Fibroblast of skin of left quadriceps (primary cell): ENCODE measurements at places on chromosomes 3 and 15.

DNA sequence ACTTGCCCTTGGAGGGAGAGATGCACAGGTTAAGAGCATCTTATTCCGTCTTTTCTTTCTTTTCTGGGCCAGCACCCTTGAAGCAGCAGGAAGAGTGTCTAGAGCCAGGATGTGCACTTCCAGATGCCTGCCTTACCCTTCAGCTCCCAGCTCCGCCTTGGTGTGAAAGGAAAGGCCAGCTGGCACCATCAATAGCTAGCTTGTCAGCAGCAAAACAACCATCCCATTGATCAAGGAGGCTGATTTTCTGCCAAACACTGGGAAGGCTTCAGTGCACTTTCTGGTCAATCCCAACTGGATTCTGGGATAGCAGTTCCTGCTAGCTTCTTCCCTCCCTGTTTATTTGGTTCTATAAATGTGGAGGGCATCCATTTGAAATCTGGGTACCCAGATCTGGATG, 110.9 kb upstream of the GALNT15 start:
- DNase-seq = no peak

- no peak for DNase-seq
Measured at GRCh38 chr3:155248531-155249187, 44.8 kb downstream of the STRIT1 start.

DNA sequence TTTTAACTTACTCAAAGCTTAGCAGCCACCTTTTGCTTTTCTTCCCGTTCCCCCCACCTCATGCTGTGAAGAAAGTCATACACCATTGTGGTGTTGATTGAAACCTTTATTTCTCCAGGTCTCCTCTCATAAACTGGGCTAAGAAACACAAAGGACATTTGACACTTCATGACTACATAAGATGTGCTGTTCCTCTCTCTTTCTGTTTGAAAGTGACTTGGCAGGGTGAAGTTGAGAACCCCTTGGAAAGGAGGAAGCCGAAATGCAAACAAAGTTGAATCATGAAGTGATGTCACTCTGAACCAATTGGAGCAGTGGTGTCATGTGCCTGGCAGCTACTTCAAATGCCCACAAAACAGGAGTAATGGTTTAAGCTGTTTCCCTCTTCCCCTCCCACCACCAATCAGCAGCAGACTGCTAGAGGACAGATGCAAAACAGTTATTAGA, 174.7 kb downstream of the IGF1R start:
- DNase-seq = peak; percentile 65

DNA sequence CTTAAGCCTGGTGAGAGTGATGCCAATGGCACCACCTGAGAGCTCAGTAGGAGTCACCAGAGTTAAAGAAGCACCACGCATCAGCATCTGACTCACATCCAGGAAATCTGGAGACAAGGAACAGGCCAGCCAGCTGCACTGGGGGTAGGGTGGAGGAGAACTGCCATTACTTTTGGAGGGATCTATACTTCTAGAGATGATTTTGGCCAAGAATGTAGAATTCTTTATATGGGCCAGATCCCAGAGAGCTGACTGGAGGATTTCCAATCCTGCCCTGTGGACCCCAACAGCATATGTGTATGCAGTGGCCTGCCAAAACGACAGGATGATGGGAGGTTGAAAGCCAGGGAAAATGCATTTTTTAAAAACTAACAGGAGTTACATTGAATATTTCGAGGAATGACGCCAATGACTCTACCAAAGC, 29.8 kb downstream of the CCR3 start:
- no peak for DNase-seq

DNA sequence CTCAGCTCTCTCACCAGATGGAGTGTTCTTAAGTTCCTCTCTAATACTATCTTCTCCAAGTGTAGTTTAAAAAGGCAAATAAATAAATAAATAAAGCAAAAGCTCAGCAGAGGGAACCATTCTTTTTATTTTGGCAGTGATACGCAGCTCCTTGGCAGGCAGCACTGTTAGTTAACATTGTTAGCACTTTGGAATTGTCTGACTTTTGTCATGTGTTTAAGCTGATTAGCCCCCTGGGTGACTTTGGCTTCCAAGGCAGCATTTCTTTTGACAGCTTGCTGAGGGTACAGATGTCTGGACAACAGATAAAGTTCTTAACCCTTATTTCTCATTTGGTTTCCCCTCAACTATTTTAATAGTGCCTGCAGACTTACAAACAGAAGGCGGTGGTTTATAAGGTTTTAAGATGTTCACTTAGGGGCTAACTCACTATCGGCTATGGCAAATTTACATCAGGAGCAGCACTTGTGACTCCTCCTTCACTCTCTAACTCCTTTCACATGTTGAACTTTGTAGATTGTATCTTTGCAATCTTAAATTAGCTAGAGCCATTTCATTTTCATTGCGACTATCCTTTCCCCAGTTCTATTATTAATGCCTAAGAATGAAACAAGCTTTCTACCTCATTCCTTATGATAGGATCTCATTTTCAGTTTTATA, 213.4 kb downstream of the ZBBX start:
- DNase-seq = no peak

- peak; percentile 83 for DNase-seq
Measured at GRCh38 chr15:63013052-63013808, 29.3 kb upstream of the TPM1 start.

DNA sequence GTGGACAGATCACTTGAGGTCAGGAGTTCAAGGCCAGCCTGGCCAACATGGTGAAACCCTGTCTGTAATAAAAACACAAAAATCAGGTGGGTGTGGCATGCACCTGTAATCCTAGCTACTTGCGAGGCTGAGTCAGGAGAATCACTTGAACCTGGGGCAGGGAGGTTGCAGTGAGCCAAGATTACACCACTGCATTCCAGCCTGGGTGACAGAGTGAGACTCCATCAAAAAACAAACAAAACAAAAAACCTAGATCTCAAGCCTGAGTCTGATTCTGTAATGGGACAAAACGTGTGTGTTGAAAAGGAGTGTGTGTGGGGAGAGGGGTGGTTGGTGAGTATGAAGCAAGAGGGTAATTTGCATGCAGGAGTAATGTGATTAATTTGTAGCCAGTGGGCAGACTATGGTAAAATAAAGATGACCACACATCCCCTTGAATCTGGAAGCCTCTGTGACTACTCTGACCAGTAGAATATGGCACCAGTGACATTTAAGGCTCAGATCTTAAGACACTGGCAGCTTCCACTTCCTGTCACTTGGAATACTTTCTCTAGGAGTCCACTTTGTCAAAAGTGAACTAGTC, 18.4 kb upstream of the OPA1 start:
- DNase-seq = no peak

GRCh38 chr3:8734137-8734878, 706 bp downstream of the CAV3 start:
- no peak for DNase-seq

GRCh38 chr15:82804575-82804949, 1.3 kb downstream of the FSD2 start:
- no peak for DNase-seq

DNA sequence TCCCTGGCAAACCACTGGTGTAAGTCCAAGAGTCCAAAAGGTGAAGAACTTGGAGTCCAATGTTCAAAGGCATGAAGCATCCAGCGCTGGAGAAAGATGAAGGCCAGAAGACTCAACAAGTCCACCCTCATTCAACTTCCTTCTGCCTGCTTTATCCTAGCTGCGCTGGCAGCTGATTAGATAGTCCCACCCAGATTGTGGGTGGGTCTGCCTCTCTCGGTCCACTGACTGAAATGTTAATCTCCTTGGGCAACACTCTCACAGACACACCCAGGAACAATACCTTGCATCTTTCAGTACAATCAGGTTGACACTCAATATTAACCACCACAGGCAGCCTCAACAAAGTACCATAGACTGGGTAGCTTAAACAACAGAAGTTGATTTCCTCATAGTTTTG, 245.9 kb upstream of the IGF1R start:
- DNase-seq = no peak

DNA sequence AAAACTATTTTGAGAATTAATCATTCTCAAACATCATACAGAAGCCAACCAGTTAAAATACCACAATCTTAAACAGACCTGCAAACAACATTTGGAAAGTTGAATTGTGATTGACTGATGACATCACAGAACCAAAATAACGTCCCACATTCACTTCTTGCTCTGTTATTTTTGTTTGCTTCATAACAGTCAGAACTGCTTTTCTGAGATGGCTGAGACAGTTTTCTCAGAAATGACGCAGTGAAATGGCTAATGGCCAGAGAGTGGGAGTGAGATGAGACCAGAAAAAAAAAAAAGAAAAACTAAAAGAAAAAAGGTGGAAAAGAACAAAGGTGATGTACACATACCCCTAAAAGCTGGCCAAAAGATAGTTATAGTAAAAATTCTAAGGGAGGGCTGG, 1061.2 kb downstream of the FHIT start:
- no peak for DNase-seq

- no peak for DNase-seq
Measured at GRCh38 chr3:11551036-11551435, 92.7 kb downstream of the VGLL4 start.

GRCh38 chr15:66826507-66826906, 124.5 kb downstream of the SMAD6 start:
- DNase-seq = no peak

DNA sequence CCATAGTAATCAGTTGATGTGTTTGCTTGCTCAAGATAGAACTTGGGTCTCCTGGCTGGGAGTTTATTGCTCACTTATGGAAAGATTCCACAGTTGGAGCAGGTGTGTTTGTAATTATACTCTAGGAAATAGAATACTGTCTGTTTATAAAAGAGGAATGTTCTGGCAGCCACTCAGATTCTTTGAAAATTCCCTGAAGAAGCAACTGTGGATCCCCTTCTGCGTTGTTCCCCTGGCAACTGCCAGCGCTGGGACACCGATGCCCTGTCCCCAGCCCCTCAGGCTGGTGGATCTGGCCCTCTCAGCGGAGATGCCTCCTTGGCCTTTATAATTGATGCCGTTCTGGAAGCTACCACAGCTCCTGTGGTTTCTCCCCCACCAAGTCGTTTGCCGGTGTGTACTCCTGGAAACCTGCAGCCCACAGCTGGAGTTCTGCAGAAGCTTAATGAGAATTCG, 225.9 kb downstream of the ITPR1 start:
- peak; percentile 62 for DNase-seq

- DNase-seq = no peak
Measured at GRCh38 chr3:160052385-160053047, 63.9 kb downstream of the IL12A start.

DNA sequence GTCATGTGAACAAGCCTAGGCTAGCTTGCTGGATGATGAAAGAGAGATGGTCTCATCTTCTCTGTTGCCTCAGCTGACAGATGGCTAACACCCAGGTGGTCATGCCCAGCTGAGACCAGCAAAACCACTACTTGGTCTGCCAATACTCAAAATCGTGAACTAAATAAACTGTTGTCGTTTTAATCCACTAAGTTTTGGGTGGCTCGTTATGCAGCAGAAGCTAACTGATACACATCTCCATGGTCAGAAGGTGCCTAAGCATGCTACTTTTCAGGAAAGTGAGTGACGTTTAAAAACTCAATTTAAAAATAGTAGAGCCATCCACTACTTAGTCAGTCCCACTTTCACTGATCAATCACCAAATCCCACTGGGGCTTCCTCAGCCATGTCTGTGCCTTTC, 52.8 kb downstream of the CCR4 start:
- DNase-seq = no peak

- no peak for DNase-seq
Measured at GRCh38 chr3:59535791-59536221, 486.0 kb upstream of the CFAP20DC start.

- DNase-seq = no peak
Measured at GRCh38 chr3:151869181-151869580, 4.3 kb upstream of the SUCNR1 start.

- no peak for DNase-seq
Measured at GRCh38 chr3:172132159-172132586, 92.8 kb downstream of the FNDC3B start.

GRCh38 chr3:151135541-151136337, 50.3 kb downstream of the MED12L start:
- no peak for DNase-seq

- DNase-seq = no peak
Measured at GRCh38 chr3:69197922-69198530, 75.6 kb upstream of the LMOD3 start.

- no peak for DNase-seq
Measured at GRCh38 chr15:68819495-68820294, 1.0 kb downstream of the ANP32A start.

- DNase-seq = no peak
Measured at GRCh38 chr3:58179235-58180098, 31.3 kb downstream of the DNASE1L3 start.

DNA sequence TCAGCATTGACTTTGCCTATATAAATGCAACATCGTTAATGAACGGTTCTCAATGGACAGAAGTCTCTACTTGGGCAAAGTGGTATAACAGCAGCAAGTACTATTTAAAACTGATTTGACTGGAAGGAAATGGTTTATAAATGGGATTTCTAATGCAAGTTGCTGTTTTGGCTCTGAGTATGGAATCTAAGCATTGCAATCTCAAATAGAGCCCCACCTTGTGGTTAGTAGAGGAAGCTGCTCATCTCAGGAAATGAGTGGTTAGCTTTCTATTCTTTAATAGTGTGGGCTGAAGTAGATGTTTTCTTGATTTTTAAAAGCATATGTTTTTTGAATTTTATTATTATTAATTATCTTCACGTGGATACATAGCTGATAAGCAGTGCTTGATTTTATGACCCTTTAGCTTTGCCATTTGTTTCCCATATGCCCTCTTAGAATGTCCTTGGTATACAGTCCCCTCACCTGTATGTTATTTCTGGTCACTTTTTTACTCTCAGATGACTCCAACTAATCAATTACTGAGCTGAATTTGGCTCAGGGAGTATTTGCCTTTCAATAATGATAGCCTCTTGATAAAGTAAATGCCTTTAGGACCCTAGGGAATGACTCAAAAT, 67.1 kb downstream of the OXSM start:
- no peak for DNase-seq

GRCh38 chr3:26588931-26589330, 33.6 kb upstream of the LRRC3B start:
- no peak for DNase-seq

GRCh38 chr3:123134671-123135070, 67.1 kb upstream of the SEC22A start:
- no peak for DNase-seq

GRCh38 chr3:14532691-14533456, 7.3 kb downstream of the GRIP2 start:
- DNase-seq = no peak

- peak; percentile 21 for DNase-seq
Measured at GRCh38 chr3:131216801-131217200, 164.8 kb upstream of the NUDT16 start.

GRCh38 chr3:38614651-38615352, 34.7 kb downstream of the SCN5A start:
- no peak for DNase-seq
